ENCODE measurements at places on chromosomes 1 and 21. TPM values are rescaled to one million over a fixed set of nuclear protein-coding genes. Genes with fewer than 3 reads are reported as not detected.

The FRRS1 gene
- 39.1 TPM for total RNA-seq

The TFF3 gene
- not detected for total RNA-seq

DNA sequence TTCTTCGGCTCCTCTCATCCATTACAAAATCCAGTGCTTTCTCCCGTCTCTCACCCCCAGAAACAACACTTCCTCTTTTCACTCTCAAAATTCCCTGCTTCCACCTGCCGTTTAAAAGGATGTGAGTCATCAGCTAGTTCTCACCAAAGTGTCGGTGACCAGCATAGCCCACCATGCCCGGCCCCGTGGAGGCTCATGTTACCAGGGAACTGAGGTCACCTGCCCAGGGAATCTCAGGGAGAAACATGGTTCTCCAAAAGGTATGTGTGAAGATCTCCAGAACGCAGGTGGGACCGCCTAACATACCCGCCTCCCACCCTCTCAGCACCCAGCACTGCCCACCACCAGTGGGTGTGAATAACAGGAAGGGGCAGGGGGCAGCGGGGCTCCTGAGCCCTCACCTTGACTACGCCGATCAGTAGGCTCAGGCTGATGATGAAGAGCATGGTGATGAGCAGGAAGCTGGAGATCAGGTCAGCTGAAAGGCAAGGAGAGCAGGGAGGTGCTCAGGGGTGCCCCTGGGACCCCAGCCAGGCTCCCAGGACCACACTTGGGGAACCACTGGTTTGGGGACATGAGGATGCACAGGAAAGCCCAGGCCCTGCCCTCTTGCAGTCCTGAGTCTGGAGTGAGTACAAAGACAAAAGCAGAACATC lies 16.2 kb downstream of the LAPTM5 start:
- DNase-seq = peak; percentile 46

DNA sequence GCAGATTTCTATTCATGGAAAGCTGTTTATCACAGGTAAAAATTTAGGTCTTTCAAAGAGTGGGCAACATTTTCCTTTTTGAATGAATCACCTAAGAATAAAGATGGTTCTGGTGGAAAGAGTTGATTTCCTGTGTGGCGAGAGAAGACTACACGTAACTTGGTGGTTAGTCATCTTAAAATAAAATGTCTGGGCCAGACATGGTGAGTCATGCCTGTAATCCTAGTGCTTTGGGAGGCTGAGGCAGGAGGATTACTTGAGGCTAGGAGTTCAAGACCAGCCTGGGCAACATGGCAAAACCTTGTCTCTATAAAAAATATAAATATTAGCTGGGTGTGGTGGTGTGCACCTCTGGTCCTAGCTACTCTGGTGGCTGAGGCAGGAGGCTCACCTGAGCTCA lies 65.7 kb downstream of the DISP1 start:
- no peak for DNase-seq

DNA sequence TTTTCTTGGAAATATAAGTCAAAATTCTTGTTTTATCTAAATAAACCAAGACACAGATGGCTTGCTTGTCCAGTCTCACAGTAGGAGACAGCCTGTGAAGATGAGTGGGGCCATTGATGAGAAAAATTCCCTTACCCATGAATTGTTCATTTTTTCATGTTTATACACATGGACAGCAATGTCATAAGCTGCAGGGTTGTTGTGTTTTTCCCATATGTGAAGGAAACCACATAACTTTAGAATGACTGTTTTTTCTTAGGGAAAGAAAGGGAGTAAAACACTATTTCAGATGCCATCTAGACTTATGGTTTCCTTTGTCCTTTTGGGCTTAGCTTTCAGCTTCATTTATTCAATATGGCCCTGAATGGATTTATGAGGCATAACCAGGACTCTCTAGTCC lies 622.5 kb upstream of the NR5A2 start:
- DNase-seq = no peak

DNA sequence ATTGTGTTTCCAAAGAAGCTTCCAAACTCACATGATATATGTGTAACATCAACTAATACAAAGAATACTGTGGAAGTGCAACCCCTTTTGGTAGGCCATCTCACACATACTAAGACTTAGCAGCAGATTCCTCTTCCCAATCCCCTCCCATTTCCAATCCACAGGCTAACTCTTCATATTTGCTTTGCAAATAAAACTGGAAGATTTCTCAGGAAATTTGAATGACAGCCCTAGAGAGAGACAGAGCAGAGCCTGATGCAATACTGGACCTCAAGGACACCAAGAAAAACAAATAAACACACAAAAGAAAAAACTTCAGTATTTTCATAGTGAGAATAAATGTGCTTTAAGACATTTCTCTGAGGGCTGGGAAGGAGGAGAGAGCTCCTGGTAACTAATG lies 190.2 kb upstream of the BRINP3 start:
- no peak for DNase-seq

GRCh38 chr1:175804561-175804960 lies 61.2 kb upstream of the TNR start:
- no peak for DNase-seq

Data from Calu3 (cell line).